ENCODE measurements at places on chromosomes 11 and 22.

GRCh38 chr22:31954535-31955523 lies 10.5 kb downstream of the YWHAH start:
- no peak for DNase-seq

- DNase-seq = no peak
Observed at GRCh38 chr11:68441466-68442230, 18.9 kb upstream of the PPP6R3 start.

DNA sequence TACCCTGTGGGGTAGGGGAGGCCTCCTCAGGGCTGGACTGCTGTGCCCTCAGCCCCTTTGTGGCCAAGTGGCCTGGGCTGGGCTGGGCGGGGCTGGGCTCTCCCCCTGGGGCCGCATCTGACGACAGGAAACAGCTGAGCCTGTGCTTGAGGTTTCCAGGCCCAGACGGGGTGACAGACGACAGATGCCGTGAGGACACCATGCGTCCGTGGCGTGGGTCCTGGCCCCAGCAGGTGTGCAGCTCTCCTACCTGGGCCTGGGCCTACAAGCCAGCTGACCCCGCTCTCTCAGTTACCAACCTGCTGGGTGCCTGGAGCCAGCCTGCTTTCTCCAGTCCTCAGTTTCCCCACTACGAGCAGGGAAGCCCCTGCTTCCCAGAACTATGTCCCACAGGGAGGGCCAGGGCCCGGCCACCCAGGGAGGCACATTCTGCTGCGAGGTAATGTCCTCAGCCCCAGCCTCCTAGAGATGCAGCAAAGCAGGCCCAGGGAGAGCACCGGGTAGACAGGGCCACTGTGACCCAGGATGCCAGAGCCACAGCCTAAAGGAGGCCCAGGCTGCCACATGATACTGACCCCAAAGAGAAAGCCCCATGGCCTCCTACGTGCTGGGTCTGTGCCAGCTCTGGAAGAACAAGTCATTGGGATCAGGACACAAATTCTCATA lies 181.3 kb downstream of the IGLL1 start:
- DNase-seq = no peak

DNA sequence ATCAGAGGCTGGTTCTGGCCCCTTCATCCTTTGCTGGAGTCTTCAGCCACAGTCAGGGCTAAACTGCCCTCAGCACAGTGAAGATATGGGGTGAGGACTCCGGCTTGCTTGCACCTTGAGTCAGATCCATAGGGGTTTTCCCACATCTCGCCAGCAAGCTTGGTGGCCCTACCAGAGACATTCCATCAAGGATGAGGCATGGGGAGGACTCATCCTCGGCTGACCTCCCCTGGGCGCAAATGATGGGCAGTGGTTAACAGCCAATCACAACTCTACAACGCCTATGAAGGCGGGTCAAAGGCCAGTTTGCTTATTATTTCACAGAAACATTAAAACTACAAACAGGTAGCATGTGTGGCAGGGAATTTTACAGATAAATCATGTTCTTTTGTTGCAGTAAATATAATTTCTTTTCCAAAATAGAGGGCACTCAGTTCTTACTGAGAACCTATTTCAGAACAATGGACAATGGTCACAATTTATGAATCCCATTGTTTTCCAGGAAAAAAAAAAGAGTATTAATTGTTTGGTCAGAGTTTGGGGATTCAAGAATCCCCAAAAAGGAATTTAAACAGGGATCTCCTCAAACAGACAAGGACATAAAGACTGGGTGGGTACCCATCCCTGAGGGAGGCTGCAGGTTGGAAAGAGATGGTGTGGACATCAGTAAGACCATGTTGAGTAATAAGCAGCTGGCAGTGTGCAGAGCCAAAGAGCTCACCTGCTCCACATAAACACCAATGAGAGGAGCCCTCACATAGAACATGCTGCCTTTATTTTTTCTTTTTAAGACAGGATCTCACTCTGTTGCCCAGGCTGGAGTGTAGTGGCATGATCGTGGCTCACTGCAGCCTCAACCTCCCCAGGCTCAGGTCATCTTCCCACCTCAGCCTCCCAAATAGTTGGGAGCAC lies 14.8 kb downstream of the PLAAT3 start:
- no peak for DNase-seq

DNA sequence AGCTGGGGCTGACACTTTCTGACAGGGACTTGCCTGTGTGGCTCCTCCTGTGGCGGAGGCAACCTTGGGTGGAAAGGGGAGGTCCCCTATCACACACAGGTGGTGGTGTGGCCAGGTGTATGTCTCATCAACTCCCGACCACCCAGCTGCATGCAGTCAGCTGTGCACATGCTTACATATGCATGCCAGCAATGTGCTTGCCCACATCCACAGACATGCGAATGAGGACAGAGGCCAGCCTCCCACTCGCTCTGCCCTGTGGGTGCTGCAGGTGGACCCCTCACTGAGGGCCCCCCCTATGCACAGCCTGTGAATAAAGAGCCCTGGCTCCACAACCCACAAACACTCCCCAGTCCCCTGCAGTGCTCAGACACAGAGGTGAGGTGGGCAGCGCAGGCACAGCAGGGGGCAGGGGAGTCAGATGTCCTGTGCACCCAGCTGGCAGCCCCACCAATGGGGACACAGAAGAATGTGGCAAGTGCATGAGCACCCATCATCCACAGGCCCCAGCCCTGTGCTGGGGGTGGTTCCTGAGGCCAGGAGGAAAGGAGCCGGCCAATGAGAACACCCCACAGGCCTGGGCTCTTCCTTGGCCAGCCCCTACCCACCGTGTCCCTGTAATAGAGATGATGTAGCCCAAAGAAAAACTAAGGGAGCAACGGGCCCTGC lies 9.5 kb downstream of the GNB1L start:
- no peak for DNase-seq

GRCh38 chr22:47996446-47996857 lies 1234.0 kb downstream of the TBC1D22A start:
- DNase-seq = no peak

GRCh38 chr11:57310630-57311086 lies 14.1 kb downstream of the TNKS1BP1 start:
- DNase-seq = no peak

GRCh38 chr11:102109896-102110760 lies at the start of gene YAP1:
Gene YAP1 (plus strand): TSS chr11:102110447. CDS start chr11:102110849, 402 bp downstream.
- no peak for DNase-seq

DNA sequence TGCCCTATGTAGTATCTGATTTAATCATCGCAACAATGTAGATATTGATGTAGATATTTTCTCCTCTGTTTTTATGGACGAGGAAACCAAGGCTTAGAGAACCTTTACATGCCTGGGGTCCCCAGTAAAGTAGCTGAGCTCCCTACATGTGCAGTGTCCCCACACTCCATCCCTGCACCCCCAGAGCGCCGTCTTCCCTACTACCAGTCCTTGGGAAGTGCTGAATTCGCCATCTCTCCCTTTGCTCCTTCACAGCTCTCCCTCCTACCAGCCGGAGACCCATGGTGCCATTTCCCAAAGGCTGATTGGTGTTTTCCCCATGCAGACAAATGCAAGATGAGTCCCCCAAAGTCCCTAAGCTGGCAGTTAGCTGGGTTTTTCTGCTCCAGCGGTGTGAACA lies 86.0 kb downstream of the CEP164 start:
- no peak for DNase-seq

DNA sequence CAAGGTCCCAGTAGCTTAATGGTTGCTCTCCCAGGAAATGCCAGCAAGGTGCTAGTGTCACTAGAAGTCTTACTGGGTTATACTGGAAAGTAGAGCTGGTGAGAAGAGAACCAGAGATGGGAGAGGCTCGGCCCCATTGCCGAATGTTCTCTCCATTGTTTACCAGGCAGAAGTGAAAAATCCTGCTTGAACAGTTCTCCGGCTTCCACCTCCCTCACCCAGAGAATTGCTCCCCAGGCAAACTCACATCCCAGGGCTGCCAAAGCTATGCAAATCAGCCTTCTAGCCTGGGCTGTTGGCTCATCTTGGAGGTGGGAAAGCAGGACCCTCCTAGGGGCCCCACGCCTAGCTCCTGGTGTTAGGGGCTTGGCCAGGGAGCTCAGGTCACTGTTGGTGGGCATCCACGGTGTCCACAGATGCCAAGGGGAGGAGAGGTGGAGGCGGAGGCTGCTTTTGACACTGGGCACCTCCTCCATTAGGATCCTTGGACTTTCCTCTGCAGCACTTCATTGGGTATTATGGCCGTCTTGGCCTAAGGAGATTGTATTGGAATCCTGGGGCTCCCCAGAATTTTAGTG lies 20.1 kb downstream of the POU2F3 start:
- DNase-seq = no peak

- DNase-seq = no peak
Observed at GRCh38 chr11:71238285-71238875, 14.0 kb downstream of the SHANK2 start.

DNA sequence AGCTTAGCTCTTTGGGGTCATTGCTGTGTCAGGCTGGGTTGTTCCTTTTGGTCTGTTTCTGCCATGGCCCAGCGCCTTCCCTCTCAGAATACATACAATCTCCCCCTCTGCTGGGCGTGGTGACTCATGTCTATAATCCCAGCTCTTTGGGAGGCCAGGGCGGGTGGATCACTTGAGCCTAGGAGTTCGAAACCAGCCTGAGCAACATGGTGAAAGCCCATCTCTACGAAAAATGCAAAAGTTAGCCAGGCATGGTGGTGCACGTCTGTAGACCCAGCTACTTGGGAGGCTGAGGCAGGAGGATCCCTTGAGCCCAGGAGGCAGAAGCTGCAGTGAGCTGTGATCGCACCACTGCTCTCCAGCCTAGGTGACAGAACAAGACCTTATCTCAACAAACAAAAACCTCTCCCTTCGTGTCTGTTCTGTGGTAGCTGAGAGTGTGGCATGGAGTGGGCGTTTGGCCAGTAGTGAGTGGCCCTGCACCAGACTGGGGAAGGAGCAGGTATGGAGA lies 46.7 kb upstream of the RAB1B start:
- DNase-seq = no peak

DNA sequence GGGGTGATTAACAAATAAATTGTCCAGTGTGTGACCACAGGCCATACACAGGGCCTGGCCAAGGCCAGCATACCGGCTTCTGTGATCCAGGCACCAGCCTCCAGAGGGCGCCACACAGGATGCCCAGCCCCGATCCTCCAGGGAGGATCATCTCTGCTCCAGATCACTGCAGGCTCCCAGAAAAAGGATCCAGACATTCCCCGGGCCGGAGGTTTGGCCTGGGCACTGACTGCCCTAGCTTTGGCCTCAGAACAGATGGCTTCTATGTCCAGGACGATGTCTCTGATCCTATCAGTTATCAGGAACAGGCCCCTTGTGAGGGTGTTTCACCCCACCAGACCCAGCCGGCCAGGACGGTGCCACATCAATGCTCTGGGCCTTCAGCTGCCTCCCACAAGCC lies 74.5 kb upstream of the LMO1 start:
- peak; percentile 20 for DNase-seq

- no peak for DNase-seq
Observed at GRCh38 chr11:125256541-125257189, 92.1 kb downstream of the PKNOX2 start.

- no peak for DNase-seq
Observed at GRCh38 chr11:73205661-73206343, 12.3 kb upstream of the P2RY2 start.

DNA sequence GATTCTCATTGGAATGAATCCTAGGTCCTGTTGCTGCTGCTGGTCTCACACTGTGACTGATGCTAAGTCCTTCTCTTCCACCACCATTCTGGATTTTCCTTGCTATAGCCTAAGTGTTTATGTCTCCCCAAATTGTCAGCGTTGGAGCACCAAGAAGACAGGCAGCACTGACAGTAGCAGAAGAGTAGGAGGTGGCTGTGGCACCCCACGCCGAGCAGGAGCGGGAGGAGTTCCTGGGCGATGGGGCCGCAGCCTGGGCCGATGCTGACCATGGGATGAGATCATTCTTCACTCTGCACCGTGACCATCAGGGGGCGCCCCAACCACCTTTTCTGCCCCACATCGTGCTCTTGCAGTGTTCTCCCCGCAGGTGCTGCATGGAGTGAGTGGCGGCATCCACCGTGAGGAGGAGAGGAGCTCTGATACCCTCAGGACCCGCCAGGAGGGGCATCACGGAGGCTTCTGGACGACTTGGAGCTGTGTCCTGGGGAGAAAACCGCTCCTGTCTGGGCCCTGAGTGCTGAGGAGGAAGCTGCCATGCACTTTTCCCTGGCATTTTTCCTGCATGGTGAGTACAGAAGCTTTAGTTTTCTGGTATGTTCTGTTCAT lies 57.0 kb downstream of the LRRC74B start:
- peak; percentile 57 for DNase-seq

DNA sequence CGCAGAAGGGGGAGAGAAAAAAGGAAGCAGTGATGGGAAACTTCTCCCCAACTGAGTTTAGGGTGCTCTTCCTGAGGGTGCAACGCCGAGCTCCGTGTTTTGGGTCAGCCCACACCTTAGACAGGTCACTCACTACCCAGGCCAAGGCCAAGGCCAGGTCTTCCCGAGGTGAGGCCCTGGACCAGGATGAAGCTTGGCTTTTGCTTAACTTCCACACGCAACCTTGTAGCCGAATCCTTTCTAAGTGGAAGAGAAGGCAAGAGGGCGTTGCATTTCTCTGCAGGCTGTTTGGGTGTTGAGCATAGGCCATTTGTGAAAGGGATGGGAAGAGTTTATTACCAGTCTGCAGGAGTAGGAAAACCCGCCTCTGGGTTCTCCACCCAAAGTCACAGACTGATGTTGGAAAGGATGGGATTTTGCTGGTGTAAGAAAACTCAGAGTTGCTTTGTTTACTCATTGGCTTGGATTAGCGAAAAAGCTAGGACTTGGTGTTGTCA lies 1.5 kb downstream of the KREMEN1 start:
- no peak for DNase-seq

GRCh38 chr11:45146072-45147016 lies at the start of gene PRDM11:
Gene PRDM11 (plus strand): TSS chr11:45146639. CDS start chr11:45181767, 35,128 bp downstream.
- DNase-seq = peak; percentile 43

DNA sequence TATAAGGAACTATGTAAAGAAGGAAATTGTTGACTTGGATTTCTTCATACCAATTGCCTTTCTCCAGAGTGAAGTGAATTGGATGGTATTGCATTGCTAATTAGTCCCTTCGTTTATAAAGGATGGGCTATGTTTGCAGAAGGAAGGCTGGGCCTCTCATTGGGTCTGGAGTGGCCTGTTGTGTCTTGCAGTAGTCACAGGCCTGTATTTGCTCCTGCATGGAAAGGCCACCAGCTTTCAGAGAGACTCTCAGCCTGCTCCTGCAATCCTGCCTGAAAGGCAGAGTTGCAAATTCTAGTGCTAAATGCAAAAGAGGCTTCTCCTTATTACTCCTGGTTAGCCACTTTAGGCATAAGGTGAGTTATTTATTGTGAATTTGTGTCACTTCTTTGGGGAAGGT lies 103.8 kb downstream of the EXT2 start:
- no peak for DNase-seq
